ENCODE measurements at places on chromosomes 4 and X. TPM values are rescaled to one million over a fixed set of nuclear protein-coding genes. Genes with fewer than 3 reads are reported as not detected.

Gene CXCL1
- 8.3 TPM for total RNA-seq

Gene MMRN1
- total RNA-seq, result 1.4 TPM

Gene FRG2
- total RNA-seq, result not detected

Gene SLC38A5
- 17.8 TPM for total RNA-seq

DNA sequence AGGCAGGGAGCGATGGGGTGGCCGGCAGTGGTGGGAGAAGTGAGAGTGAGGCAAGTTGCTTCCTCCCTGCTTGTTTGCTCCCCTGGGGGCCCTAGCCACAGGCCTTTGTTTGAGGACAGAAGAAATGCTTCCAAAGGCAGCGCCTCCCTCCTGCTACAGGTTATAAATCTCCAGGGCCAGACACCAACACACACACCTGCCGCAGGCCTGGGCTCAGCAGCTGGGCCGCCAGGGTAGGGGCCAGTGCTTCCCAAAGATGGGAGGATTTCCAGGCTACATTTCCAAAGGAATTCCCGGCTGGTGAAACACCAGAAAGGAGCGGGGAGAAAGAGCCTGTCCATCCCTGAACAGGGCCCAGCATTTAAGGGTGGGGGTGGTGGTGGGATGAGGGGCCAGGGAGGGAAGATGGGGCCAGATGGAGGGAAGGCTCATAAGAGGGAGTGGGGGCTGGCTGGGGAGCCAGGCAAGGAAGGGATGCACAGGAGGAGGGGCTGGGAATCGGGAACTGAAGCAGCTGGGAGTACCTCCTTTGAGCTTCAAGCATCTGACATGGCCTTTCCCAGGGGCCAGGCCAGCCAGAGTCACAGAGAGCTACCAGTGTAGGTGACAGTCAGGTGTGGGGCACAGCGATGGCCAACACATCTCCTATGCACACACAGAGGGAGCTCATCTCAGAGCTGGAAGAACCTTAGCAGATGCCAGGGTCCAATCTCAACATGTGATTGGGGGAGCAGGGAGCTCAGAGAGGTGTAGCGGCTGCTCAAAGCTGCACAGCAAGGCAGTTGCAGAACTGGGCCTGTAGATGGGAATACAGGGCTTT is 143.9 kb downstream of the PJA1 start:
- no peak for DNase-seq

- DNase-seq, result peak; percentile 28
Measured at GRCh38 chr4:6747294-6748051, 31.5 kb downstream of the BLOC1S4 start.

DNA sequence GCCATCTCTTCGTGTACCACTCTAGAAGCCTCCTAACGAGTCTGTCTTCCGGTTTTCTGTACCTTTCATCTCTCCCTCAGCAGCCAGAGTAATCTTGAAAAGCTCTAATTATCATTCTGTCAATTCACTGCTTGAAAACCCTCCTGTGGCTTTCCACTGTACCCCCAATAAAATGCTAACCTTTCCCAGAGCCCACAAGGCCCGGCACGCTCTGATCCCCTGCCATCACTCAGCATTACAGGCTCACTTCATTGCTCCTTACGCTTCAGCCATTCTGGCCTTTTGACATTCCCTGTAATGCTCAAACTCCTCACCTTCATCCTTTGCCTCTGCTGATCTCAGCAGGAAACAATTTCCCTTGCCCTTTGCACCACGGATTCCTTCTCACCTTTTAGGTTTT is 112.9 kb downstream of the ARHGAP10 start:
- DNase-seq, result no peak

GRCh38 chr4:81818385-81818920 is 346.7 kb upstream of the RASGEF1B start:
- peak; percentile 29 for DNase-seq

DNA sequence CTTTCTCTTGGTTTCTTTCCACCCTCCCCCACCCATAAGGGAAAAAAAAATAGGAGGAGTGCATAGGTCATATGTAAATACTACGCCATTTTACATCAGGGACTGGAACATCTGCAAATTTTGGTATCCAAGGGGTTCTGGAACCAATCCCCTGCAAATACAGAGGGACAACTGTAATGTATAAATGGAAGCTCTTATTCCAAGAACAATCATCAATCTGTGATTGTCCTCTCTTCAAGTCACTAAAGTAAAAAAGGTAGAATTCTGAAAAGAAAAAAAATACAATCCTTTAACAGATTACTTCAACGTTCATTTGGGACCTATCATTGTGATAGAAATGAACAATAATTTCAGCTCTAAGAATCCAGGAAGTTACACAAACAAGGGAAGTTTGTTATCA is 13.6 kb downstream of the PPA2 start:
- DNase-seq, result no peak

GRCh38 chrX:20181598-20182329 is 40.1 kb upstream of the EIF1AX start:
- DNase-seq, result no peak

GRCh38 chr4:165926307-165926706 is 53.3 kb downstream of the TLL1 start:
- no peak for DNase-seq

- peak; percentile 19 for DNase-seq
Measured at GRCh38 chrX:18674417-18674787, 2.5 kb upstream of the RS1 start.

Data from hepatocyte (in vitro differentiated cells).